ENCODE measurements at places on chromosomes 2 and 18. TPM values are rescaled to one million over a fixed set of nuclear protein-coding genes. Genes with fewer than 3 reads are reported as not detected.

DNA sequence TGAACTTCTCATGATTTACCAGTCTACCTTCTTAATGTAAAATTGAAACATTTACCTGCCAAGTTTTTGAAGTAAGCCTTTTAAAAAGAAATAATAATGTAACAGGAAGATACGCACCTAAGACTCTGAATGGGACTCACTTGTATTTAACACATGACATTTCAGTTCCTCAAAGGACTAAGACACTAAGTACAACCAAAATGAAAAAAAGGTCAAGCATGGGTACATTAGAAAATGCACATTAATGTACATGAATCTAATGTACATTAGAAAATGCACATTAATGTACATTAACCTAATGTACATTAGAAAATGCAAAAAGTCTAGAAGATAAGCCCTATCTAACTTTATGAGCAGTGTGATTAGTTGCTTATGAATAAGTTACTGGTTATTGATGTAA lies 69.3 kb upstream of the FZD5 start:
- no peaks in the 10 kb centered on the region for H3K27me3 ChIP-seq
- DNase-seq, result no peak
- no peaks in the 10 kb centered on the region for H3K36me3 ChIP-seq
- no peak overlapping the region for H3K27ac ChIP-seq
- peaks cover 2% of the 10 kb centered on the region for H3K4me1 ChIP-seq
- no peak overlapping the region for H3K4me3 ChIP-seq

- no peaks in the 10 kb centered on the region for H3K36me3 ChIP-seq
- H3K27ac ChIP-seq, result no peak overlapping the region
- H3K4me3 ChIP-seq, result no peak overlapping the region
- H3K4me1 ChIP-seq, result no peaks in the 10 kb centered on the region
Observed at GRCh38 chr2:26590980-26591618, 50.1 kb downstream of the CIB4 start.

DNA sequence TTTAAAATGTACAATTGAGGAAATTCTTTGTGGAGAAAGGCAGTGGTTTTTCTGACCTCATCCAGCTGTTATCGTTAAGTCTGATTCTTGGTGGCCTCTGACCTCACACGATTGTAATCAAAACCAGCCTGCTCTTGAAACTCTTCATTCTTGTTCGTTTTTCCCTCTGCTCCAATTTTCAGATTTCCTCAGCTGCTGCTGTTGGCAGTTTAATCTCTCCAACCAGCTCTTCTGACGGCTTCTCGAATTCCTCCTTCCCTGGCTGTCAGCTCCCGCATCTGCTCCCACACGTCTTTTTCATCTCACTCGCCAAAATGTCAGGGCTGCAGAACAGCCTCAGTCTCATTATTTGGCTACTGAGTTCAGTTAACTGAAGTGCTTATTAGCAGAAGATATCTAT lies 136.1 kb downstream of the DCDC2C start:
- DNase-seq, result no peak
- no peaks in the 10 kb centered on the region for H3K36me3 ChIP-seq
- H3K27me3 ChIP-seq, result no peaks in the 10 kb centered on the region
- no peaks in the 10 kb centered on the region for H3K4me1 ChIP-seq
- H3K4me3 ChIP-seq, result no peak overlapping the region

GRCh38 chr2:33550206-33550605 lies 48.9 kb downstream of the FAM98A start:
- H3K36me3 ChIP-seq, result no peaks in the 10 kb centered on the region
- H3K4me3 ChIP-seq, result no peak overlapping the region
- H3K27ac ChIP-seq, result no peak overlapping the region
- no peaks in the 10 kb centered on the region for H3K27me3 ChIP-seq
- no peaks in the 10 kb centered on the region for H3K4me1 ChIP-seq

Gene DOCK10
- 26.3 TPM for total RNA-seq

Gene CD8B2
- not detected for total RNA-seq

- H3K4me1 ChIP-seq, result no peaks in the 10 kb centered on the region
- peak; percentile 22 for DNase-seq
- H3K27me3 ChIP-seq, result peaks cover 40% of the 10 kb centered on the region
- peak overlapping the region; percentile 7 for H3K4me3 ChIP-seq
Observed at GRCh38 chr2:118223992-118224894, 136.0 kb downstream of the INSIG2 start.

Measured in fibroblast of lung (primary cell).